ENCODE measurements at places on chromosomes 6 and 20. TPM values are rescaled to one million over a fixed set of nuclear protein-coding genes. Genes with fewer than 3 reads are reported as not detected.

Gene TGM6
- total RNA-seq, result not detected

Gene SLC22A1
- 0.35 TPM for total RNA-seq

Gene GSTA3
- not detected for total RNA-seq

Gene RAD21L1
- total RNA-seq, result not detected

DNA sequence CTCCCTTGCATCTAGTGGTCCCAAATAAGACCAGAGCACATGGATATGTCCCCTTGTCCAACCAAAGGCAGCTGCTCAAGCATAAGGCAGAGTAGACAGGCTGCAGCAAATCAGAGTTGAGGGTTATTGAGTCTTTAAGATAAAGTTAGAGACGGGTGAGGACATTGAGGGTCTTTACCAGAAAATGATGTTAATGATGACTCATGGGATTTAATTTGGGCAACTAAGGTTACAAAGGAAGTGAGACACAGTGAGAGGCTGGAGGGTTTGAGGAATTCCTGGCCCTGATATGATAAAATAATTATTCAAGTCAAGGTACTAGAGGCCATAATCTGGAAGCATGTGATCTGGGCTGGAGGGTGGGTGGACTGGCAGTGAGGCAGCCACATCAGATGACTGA lies 133.6 kb downstream of the ALDH8A1 start:
- no peak for DNase-seq

- no peak for DNase-seq
Observed at GRCh38 chr6:7900621-7901020, 10.0 kb downstream of the TXNDC5 start.

DNA sequence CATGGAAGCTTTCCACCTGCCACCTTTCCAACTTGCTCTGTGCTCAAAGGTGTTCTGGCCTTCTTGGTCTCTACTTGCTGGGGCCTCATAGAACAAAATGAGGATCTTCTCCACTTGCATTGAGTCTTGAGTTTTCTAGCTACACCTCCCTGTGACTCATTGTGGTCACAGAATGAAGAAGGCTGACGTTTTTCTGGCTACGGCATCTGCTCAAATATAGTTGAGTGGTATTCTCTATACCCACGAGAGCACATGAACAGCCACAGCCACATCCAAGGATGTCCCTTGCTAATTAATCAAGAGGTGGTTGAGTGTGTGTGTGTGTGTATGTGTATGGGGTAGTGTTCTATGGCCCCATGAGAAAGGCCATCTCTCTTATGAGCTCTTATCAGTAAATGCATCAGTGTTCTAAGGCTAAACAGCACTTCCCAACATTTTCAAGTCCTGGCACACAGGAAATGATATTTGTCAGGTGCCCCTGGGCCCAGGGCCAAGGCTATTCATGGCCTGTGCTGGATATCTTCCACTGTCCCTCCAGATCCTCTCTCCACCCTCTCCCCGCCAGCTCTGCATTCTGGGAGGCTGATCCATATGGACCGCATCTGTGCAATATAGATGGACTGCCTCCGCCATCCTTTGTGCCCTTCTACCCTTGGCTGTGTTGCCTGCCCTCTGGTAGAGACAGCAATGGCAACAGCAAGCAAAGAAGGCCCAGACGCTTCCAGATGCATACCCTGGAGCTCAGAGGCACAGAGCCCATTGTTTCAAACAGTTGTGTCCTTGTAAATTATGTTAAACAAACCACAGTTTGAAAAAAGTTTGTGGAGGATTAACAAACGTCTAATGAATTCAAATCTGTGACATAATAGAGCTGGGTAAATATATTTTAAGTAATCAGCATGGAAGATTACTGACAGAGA lies 150.2 kb downstream of the LRFN2 start:
- DNase-seq, result no peak

- no peak for DNase-seq
Observed at GRCh38 chr20:9877932-9878495, 39.1 kb upstream of the PAK5 start.

DNA sequence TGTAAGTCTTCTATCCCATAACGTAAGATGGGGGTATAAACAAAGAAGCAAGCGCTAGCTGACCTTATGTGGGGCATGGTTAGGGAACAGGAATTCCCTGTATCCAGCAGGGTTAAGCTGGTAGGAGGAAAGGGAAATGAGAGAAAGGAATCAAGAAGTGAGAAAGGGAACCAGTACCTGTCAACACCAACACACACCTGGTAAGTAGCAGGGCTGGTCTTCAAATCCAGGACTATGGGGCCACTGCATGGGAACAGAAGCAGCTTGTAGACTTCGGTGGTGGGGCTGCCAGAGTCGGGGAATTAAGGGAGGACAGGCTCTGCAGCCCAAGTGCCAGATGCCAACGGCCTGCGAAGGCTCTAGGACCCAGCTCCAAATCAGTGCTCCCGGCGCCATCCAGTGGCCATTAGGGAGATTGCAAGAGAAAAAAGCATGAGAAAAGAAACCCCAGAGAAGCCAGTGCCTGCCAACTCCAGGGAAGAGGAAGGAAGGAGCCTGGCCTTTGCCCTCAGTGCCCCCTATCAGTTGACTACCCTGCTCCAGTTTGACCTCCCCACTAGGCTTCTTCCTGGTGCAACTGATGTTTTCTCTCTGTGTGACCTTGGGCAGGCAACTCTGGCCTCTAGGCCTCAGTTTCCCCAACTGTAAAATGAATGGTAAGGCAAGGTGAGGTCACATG lies 15.8 kb upstream of the RBPJL start:
- DNase-seq, result peak; percentile 47

GRCh38 chr20:57921676-57922075 lies 211.9 kb upstream of the PMEPA1 start:
- no peak for DNase-seq

GRCh38 chr20:13068336-13068735 lies 59.6 kb downstream of the SPTLC3 start:
- DNase-seq, result no peak

GRCh38 chr6:37131104-37131959 lies 38.6 kb upstream of the PIM1 start:
- peak; percentile 64 for DNase-seq

- DNase-seq, result no peak
Observed at GRCh38 chr6:26056583-26057350, 30.5 kb upstream of the HFE start.

GRCh38 chr6:46541556-46541955 lies 50.3 kb upstream of the RCAN2 start:
- DNase-seq, result no peak

GRCh38 chr6:154341336-154341735 lies 15.3 kb downstream of the IPCEF1 start:
- no peak for DNase-seq
